ENCODE measurements at places on chromosomes 6 and 20.

DNA sequence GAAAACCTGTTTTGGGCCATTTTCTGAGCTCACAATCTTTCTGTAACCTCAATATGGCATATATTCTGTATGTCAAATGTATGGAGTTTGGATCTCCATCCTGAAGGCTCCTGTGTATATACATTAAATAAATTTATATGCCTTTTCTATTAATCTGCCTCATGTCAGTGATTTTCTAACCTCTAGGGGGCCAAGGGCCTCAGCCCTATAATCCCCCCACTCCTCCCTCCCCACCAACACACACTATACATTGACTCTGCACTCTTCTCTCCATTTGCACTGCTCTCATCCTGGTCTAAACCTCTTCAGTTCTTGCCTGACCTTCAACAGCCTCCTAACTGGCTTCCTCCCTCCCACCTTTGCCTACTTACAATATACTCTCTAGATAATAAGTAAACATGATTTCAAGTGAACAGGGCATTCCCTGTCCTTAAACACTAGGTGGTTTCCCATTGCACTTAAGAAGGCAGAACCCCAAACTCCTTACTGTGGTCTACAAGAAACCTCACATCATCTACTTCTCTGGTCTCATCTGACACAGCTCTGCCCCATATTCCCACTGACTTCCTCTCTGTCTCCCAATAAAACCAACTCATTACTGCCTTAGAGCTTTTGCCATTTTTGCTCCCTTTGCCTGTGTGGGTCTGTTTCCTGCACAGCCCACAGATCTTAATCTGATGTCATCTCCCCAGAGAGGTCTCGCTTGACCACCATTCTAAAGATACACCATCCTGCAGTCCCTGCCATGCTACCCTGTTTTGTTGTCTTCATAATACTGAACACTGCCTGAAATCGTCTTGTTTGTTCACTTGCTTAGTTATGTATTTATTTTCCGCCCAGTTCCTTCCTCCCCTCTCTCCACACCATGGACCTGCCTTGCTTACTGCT lies 213.7 kb downstream of the SYNE1 start:
- no peak for DNase-seq

- DNase-seq: no peak
Measured at GRCh38 chr6:12369355-12369754, 79.2 kb downstream of the EDN1 start.

- no peak for DNase-seq
Measured at GRCh38 chr20:53576586-53577318, 16.9 kb downstream of the ZNF217 start.

GRCh38 chr6:153117986-153118879 lies 12.8 kb downstream of the RGS17 start:
- no peak for DNase-seq

- no peak for DNase-seq
Measured at GRCh38 chr6:43604174-43604573, 24.9 kb downstream of the GTPBP2 start.

GRCh38 chr6:159151266-159151855 lies 17.8 kb upstream of the FNDC1 start:
- peak; percentile 17 for DNase-seq

DNA sequence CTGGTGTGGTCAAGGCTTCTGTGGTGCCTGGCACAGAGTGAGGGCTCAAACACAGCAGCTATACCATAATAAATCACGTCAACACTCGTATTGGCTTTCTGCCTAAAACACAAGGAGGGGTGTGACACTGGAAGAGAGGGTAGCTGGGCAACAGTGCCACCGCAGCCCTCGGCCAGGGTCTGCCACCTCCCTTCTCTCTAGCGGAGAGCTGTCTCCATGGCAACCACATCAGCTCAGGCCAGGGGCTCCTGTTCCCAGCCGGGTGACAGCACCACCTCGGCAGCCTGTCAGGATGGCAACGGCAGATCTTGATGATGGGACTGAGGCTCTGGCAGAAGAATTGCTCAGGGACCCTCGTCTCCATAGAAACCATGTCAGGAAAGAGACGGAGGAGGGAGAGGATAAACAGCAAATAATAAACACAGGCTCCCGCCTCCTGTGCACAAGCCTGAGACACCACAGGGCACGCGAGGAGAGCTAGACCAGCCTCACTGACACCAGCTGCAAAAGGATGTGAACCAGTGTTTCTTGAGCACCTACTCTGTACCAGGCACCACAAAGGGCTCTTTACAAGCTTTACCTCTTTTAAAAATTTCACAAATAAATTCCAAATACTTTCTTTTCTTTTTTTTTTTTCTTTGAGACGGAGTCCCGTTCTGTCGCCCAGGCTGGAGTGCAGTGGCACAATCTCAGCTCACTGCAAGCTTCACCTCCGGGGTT lies 50.4 kb upstream of the TLDC2 start:
- no peak for DNase-seq

GRCh38 chr6:11806561-11807317 lies 28.1 kb upstream of the ADTRP start:
- DNase-seq: no peak

DNA sequence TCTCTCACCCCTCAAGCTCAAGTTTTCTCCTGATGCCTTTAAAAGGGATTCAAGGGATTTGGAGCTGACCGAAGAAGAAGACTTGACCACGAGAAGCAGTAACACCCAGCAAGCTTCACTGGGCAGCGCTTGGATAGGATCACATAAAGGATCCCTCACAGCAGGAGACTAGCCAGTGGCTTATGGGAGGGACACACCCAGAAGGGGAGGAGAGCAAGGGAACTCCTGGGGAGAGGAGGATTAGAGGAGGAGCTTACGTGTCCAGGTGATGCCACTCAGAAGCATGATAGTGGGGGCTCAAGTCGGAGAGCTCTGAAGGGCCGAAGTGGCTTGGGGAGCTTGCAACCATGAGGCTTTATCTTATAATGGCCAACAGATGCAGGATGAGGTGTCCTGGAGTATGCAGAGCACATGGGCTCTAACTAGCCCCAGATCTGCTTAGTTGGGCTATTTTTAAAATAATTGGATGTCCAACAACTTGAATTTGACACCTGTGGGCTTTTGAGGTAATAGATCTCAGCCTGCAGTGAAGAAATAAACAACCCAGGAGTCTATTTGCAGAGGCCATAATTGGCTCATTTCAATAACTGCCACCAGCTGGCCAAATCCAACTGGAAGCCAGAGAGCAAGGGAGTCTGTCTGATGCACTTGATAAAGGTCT lies 137.9 kb upstream of the EXOC2 start:
- DNase-seq: no peak

GRCh38 chr6:107816818-107817217 lies 7.3 kb downstream of the SCML4 start:
- no peak for DNase-seq

- DNase-seq: no peak
Measured at GRCh38 chr6:24856901-24857670, 58.4 kb upstream of the ARMH2 start.

GRCh38 chr20:11128220-11128718 lies 454.5 kb upstream of the JAG1 start:
- no peak for DNase-seq

DNA sequence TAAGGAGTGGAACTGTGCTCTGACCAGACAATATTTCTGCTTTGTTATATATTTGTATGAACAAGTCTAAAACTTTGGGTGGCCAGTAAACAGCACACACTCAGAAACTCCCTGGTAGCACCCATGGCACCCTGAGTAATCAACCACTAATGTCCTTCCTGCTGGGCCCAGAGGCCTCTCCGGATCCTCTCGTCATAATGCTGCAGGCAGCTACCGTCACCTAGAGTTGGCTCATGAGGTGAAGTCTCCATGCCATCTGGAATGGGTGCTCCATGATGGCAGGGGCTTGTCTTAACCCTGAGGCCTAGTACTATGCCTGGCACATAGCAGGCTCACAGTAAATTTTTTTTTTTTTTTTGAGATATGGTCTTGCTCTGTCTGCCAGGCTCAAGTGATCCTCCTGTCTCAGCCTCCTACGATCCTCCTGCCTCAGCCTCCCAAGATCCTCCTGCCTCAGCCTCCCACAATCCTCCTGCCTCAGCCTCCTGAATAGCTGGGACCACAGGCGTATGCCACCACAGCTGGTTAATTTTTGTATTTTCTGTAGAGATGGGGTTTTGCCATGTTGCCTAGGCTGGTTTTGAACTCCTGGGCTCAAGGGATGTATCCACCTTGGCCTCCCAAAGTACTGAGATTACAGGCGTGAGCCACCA lies 3.0 kb upstream of the SDCBP2 start:
- DNase-seq: no peak

DNA sequence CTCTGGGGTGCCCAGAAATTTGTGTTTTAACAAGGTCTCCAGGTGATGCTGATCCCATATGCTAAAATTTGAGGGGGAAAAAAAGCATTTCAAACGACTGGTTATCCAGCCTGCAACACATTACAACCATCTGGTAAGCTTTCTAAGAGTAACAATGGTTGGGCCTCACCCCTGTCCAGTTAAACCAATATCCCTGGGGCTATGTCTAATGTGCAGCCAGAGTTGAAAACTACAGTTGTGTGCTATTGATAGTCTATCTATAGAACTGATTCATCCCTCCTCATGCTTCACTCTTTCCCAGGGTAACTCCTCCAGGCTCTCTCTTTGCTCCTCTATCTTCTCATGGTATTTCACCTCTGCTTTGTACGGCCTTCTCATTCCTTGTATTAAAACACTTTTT lies 458.3 kb downstream of the MMUT start:
- no peak for DNase-seq

- DNase-seq: no peak
Measured at GRCh38 chr6:8420031-8420588, 15.2 kb downstream of the SLC35B3 start.

- no peak for DNase-seq
Measured at GRCh38 chr6:33705268-33705885, 6.1 kb downstream of the UQCC2 start.

DNA sequence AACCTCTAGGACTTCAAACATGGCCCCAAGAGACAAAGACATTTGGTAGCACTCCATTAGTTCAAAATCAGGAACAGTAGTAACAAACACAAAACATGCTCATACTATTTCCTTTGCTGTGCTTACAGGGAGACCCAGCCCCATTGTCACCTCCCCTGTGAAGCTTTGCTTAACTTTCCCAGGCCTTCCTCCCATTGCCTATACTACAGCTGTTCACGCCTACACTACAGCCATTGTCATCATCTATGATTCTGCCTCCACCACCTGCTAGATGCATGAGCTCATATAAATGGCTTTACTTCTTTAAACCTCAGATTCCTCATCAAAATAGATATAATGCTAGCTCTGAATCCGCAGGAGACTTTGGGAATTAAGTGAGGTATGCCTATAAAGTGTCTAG lies 8.7 kb downstream of the PHACTR1 start:
- DNase-seq: no peak

- no peak for DNase-seq
Measured at GRCh38 chr6:133368664-133369063, 127.5 kb downstream of the EYA4 start.

- no peak for DNase-seq
Measured at GRCh38 chr6:134223796-134224420, 94.0 kb downstream of the SGK1 start.

- DNase-seq: no peak
Measured at GRCh38 chr6:139381216-139381865, 6.9 kb upstream of the CITED2 start.

Measured in SW480 (cell line).